Effector CD4-positive, alpha-beta T cell (primary cell): ENCODE measurements at places on chromosomes 6 and 20.

GRCh38 chr6:91149956-91150705 is 563.3 kb upstream of the MAP3K7 start:
- DNase-seq: no peak

DNA sequence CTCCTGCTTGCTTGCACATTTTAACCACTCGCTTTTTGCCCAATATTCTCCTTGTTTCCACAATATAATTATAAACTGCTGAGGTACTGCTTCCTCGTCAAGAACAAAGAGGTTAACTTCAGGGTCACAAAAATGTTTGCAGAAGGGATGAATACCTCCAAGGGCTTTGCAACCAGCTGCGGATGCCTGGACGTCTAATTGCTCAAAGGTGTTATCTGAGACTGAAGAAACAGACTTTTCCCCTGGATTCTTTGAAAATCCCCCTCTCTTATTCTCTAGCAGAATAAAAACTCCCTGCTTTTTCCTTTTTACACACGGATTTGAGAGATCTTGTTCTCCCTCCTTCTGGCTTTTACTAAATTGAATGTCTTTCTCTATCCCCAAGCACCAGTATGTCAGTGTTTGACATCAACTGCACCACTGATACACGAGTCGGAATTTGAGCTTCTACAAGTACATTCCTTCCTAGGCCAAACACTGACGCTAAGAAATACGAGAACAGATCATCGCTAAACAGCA is 336 bp upstream of the SMPDL3A start:
- DNase-seq: no peak

- no peak for DNase-seq
Observed at GRCh38 chr20:45969712-45970634, 2.0 kb downstream of the ZNF335 start.

DNA sequence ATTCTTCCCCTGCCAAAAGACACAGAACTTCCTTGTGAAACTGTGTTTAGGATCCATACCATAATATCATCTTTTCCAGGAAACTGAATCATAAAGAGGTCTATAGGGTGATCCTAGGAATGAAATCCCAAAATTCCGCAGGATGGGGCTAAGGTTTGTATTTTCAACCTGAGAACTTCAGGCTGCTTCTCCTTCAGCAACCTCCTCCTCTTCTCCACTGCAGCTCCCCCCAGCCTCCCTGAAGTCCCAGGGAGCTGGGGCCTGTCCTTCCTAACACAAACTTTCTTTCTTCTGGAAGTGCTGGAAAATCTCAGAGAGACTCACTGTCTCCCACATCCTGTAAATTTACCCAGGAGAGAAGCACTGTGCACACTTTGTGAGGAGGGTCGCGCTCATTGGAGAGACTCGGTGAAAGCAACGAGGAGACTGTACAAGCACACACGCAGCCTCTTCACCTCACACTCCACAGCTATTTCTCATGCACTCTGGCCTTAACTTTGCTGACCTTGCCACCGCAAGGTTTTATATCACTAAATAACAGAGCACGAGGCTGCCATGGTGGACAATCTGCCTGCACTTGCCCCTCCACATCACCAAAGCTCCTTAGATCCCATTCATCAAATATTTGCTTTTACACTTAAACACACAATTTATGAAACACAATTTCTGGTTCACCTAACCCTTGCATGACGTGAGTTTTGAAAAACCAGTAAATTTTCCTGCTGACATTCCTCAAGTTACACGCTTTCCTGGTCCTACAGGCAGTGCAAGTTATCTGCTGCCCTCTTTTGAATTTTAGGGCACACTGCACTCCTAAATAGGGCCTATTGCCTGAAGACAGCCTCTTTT is 14.3 kb downstream of the ID4 start:
- no peak for DNase-seq

DNA sequence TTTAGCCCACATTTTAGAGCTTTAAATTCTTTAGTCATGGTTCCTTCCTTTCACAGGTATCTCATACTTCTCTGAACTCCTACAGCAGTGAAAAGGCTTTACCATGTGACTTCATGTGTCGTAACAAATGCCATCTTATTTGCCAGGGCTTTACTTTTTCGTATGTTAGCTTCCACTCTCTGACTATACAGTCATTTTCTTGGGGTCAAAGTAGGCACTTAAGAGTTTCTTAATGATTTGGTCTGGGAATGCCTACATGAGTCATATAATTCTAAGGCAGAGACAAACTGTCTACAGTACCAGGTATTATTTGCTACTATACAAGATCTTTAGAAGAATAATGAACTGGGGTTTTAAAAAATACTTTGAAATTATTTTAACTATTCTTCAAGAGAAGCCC is 15.0 kb downstream of the RAB23 start:
- DNase-seq: no peak

GRCh38 chr6:109478222-109478805 is 4.7 kb downstream of the ZBTB24 start:
- no peak for DNase-seq

DNA sequence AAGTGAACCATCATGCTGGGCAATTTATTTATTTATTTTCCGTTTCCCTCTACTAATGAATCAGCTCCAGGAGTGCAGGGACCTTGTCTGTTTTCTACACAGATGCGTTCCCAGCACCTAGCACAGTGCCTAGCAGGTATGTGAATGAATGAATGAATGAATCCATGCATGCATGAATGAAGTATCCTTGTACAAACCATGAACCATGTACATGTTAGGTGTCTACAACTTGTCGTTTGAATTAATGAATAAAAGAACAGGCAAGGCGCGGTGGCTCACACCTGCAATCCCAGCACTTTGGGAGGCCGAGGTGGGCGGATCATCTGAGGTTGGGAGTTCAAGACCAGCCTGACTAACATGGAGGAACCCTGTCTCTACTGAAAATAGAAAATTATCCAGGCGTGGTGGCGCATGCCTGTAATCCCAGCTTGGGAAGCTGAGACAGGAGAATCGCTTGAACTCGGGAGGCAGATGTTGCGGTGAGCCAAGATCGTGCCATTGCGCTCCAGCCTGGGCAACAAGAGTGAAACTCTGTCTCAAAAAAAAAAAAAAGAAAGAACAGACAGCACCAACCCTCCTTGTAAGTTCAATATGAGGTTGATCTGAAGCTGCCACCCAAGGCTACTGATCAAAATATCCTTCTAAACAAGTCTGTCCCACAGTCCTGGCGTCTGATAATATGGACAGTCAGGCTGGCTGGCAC is 27.3 kb upstream of the SLC9A8 start:
- DNase-seq: no peak

- no peak for DNase-seq
Observed at GRCh38 chr6:109447878-109448555, 7.5 kb downstream of the SMPD2 start.

- no peak for DNase-seq
Observed at GRCh38 chr6:169088762-169089161, 164.9 kb downstream of the THBS2 start.

DNA sequence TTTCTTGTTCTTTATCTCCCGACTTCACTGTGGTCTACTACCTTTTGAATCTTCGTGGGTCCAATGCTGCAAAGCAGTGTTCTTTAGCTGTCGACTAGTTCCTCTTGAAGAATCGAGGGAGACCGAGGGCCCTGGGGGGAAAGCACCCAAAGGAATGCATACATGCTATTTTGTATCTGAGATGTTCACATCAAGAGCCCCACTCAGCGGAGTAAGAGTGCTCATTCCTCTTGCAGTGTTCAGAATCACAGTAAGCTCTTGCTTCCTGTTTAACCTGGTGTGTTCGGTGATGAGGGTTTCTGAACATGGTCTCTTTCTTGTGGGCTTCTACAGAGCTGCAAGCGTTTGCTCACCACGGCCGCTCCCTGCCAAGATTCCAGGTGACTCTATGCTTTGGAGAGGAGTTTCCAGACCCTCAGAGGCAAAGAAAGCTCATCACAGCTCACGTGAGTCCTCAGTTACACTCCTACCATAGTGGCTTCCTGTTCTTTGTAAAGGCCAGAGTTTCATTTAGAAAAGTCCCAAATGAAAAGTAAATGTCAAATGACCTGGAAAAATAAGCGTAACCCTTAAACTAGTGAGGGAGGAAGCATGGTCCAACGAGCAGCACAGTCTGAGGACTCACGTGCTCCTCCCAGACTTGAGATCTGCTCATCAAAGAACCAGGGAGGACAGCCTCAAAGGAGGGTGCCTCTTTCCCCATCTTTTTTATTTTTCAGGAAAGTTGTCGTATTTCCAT is 13.3 kb downstream of the IRF4 start:
- no peak for DNase-seq

DNA sequence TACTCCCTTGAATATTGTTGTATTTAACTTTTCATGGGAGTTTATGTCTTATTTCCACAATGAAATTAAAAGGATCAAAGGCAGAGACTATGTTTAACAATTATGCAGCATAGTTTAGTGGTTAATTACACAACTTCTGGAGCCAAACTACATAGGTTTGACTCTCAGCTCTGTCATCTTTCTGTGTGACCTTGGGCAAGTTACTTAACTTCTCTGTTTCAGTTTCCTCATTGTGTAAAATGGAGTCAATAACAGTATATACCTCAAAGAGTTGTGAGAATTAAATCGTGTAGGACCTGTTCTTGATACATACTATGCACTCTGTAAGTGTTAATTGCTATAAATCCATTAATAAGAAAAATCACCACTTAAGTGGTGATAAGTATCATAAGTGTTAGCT is 48.3 kb downstream of the BTBD9 start:
- no peak for DNase-seq

DNA sequence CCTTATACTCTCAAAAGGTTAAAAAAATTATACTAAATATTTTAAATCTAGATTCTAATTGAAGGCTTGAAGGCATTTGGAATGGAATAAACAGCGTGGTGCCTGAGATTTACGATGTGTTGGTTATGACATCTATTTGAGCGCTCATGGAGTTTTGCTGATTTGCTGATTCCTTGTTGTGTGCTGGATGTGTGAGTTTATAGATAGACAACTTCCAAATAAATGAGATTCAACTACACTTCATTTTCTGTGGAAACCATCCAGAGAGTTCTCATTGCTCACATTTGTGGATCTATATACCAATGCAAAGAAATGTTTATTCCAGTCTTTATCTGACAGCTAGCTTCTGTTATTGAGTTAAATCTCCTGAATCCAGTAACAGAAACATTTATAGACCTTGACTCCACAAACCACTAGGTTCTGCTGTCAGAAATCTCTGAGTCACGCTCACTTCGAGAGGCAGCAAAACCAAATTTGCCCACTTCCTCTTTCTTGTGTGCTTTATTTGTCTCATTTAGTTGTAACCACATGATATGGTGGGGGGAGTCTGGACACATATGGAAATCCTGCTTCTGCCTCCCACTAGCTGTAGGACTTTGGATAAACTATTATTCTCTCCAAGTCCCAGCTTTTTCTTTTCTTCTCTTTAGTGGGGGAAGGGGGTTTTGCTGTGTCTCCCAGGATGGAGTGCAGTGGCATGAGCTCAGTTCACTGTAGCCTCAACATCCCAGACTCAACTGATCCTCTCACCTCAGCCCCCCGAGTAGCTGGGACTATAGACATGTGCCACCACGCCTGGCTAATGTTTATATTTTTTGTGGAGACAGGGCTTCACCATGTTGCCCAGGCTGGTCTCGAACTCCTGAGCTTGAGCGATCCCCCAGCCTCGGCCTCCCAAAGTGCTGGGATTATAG is 54.5 kb downstream of the IPCEF1 start:
- no peak for DNase-seq

GRCh38 chr20:11053310-11053709 is 379.5 kb upstream of the JAG1 start:
- no peak for DNase-seq

DNA sequence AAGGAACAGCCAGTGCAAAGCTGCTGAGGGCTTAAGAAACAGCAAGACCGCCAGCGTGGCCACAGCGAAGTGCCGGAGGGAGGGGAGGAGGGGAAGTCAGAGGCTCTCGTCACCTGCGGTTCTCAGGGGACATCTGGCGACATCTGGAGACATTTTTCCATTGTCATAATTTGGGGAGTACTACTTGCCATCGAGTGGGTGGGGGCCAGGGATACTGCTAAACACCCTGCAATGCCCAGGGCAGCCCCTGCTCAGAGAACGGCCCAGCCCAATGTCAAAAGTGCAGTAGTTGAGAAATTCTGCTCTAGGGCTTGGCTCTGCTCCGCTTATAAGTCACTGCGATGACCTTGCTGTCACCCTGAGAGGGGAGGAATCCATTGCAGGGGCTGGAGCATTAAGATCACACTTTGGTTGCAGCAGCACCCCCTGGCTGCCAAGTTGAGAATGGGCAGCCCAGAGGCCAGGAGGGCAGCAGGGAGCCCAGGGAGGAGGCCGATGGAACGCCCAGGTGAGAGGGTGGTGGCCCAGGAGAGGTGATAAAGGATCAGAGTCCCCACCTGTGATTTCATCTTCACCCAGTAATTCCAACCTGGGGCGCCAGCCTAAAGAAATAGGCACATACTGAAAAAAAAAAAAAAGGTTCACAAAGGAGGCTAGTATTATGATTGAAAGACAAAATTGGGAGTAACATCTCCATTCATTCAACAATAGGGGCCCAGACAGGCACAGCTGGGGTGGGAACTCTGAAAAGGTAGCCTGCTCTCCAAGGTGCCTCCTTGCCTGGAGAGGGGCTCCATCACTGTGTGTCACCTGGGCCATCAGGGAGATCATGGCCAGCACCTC is 218.2 kb downstream of the BMP7 start:
- no peak for DNase-seq
